ENCODE measurements at places on chromosomes 13 and 19. TPM values are rescaled to one million over a fixed set of nuclear protein-coding genes. Genes with fewer than 3 reads are reported as not detected.
A peak's percentile ranks its signal among the peaks of the same experiment; 100 is the strongest.

- H3K27me3 ChIP-seq: no peaks in the 10 kb centered on the region
- H3K4me1 ChIP-seq: no peaks in the 10 kb centered on the region
- no peak for DNase-seq
- no peaks in the 10 kb centered on the region for H3K36me3 ChIP-seq
- H3K27ac ChIP-seq: no peak overlapping the region
Measured at GRCh38 chr13:43515531-43515930, 271.2 kb downstream of the ENOX1 start.

GRCh38 chr13:107992542-107992941, 222.8 kb downstream of the LIG4 start:
- H3K27me3 ChIP-seq: no peaks in the 10 kb centered on the region
- H3K4me3 ChIP-seq: no peak overlapping the region
- DNase-seq: no peak

DNA sequence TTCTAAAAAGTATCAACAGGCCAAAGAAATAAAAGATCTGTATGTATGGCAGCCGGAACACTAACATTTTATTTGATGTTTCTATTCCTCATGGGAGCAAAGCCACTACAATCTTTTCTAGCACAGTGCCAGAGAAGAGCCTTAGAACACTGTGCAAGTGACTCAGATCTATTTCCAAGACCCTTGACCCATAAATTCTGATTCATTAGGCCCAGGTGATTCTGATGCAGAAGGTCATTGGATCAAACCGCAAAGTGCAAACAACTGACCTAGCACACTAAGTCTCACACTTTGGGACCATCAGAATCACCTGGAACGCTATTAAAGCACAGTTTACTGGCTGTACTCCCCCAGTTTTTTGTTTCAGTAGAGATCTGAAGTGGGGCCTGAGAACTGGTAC, 87.6 kb downstream of the MYCBP2 start:
- H3K4me1 ChIP-seq: no peaks in the 10 kb centered on the region
- no peaks in the 10 kb centered on the region for H3K27me3 ChIP-seq
- DNase-seq: no peak
- no peak overlapping the region for H3K27ac ChIP-seq
- H3K4me3 ChIP-seq: no peak overlapping the region

GRCh38 chr19:48830088-48830487, 6.2 kb downstream of the HSD17B14 start:
- H3K36me3 ChIP-seq: no peaks in the 10 kb centered on the region
- no peaks in the 10 kb centered on the region for H3K27me3 ChIP-seq
- DNase-seq: no peak
- no peaks in the 10 kb centered on the region for H3K4me1 ChIP-seq
- no peak overlapping the region for H3K27ac ChIP-seq

DNA sequence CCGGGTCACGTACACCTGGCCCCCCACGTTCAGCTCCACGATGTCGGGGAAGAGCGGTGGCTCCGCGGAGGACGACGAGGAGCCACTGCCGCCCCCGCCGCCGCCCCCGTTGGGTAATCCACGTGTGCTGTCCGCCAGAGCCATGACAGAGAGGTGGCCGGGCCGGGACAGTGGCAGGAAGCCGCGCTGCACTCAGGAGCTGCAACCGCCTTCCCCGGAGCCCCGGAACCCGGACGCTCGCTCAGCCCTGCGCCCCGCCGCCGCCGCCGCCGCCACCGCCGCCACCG, 257 bp downstream of the KCTD12 start:
- no peaks in the 10 kb centered on the region for H3K36me3 ChIP-seq
- peaks cover 15% of the 10 kb centered on the region for H3K27me3 ChIP-seq
- H3K4me1 ChIP-seq: peaks cover 18% of the 10 kb centered on the region
- no peak for DNase-seq
- H3K4me3 ChIP-seq: peak overlapping the region; percentile 55

DNA sequence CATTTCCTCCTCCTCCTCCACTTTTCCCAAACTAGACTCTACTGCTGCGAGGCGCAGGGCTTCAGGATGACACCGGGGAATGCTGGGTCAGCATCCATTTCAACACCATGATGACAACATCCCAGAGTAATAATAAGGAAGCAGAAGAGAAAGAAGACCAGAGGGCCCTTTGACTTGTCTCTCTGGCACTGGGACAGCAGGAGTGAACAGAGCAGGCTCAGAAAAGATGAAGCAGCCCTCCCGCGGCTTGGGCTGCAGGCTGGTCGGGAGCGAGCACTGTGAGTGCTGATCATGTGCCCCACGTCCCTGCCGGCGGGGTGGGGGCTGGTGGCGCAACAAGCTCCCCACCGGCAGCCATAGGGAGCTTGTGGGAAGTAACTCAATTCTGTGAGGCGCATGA, 30.5 kb downstream of the RANBP3 start:
- no peak overlapping the region for H3K4me3 ChIP-seq
- H3K4me1 ChIP-seq: peaks cover 63% of the 10 kb centered on the region
- H3K27ac ChIP-seq: peak overlapping the region; percentile 42
- DNase-seq: no peak

DNA sequence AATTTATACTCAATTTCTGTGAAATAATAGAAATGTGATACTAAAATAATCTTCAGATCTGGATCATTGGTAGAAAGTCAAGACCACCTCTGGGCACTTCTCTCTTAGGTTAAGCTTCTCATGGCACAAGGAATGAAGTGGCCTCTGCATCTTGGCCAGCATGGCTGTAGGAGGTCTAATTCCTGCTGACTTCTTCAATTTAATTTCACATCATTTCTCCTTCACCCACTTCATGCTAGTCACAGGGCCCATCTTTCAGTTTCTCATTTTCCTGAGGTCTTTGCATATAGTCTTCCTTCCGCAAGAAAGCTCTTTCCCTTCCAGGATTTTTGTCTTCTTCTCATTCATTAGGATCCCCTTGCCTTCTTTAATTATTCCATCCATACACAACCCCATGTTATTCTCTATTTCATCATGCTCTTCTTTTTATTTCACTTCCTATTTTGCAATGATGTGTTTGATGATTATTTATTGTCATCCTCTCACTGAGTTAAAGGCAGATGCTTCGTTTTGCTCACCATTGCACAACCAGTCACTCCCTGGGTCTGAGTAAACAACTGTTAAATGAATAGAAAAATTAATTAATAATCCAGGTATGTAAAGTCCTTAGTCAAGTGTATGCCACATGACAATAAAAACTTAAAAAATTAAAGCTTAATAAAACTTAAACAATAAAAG, 397.4 kb downstream of the SPRY2 start:
- no peaks in the 10 kb centered on the region for H3K27me3 ChIP-seq
- H3K4me3 ChIP-seq: no peak overlapping the region
- no peaks in the 10 kb centered on the region for H3K4me1 ChIP-seq

DNA sequence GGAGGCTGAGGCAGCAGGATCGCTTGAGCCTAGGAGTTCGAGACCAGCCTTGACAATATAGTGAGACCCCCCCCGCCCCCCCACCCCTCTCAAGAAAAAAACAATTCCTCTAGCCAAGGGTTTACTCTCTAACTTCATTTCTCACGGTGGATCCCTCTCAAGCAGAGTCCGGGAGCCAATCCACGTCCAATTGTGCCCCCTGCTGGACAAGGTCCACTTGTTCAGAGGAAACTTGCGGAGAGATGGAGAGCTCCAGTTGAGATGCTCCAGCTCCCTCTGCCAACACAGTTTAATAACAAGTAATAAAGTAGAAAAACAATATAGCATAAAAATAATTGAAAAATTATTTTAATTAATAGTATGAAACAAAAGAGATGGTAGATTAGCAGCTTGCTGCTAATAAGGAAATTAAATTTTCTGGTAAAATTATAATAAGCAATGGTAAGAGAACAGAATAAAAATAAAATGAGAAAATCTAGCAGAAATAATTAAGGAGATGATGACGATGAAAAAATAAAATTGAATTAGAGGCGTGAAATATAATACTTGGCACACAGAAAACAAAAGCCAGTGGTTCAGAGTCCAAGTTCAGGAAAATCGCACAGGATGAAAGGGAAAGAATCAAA, 14.5 kb upstream of the SIGLEC14 start:
- DNase-seq: peak; percentile 4
- no peaks in the 10 kb centered on the region for H3K27me3 ChIP-seq
- H3K36me3 ChIP-seq: no peaks in the 10 kb centered on the region
- H3K27ac ChIP-seq: no peak overlapping the region
- no peaks in the 10 kb centered on the region for H3K4me1 ChIP-seq

GRCh38 chr19:14477418-14478112, 2.4 kb upstream of the PTGER1 start:
- peaks cover 2% of the 10 kb centered on the region for H3K27me3 ChIP-seq
- H3K4me1 ChIP-seq: peaks cover 34% of the 10 kb centered on the region
- no peak overlapping the region for H3K4me3 ChIP-seq
- DNase-seq: no peak

GRCh38 chr19:2354670-2355069, 5.4 kb upstream of the TMPRSS9 start:
- no peak overlapping the region for H3K27ac ChIP-seq
- no peaks in the 10 kb centered on the region for H3K36me3 ChIP-seq
- no peak for DNase-seq
- no peaks in the 10 kb centered on the region for H3K27me3 ChIP-seq

- no peaks in the 10 kb centered on the region for H3K36me3 ChIP-seq
- H3K27ac ChIP-seq: no peak overlapping the region
- no peak for DNase-seq
- H3K4me3 ChIP-seq: no peak overlapping the region
Measured at GRCh38 chr13:50783066-50783465, 60.4 kb downstream of the DLEU7 start.

- H3K27me3 ChIP-seq: no peaks in the 10 kb centered on the region
- DNase-seq: no peak
- peaks cover 30% of the 10 kb centered on the region for H3K36me3 ChIP-seq
- H3K4me1 ChIP-seq: no peaks in the 10 kb centered on the region
- no peak overlapping the region for H3K4me3 ChIP-seq
- no peak overlapping the region for H3K27ac ChIP-seq
Measured at GRCh38 chr19:4497770-4498389, 20.4 kb downstream of the PLIN4 start.

- peak overlapping the region; percentile 41 for H3K27ac ChIP-seq
- H3K4me3 ChIP-seq: no peak overlapping the region
- H3K4me1 ChIP-seq: peaks cover 7% of the 10 kb centered on the region
Measured at GRCh38 chr19:1113030-1113985, 9.5 kb downstream of the GPX4 start.

- H3K36me3 ChIP-seq: no peaks in the 10 kb centered on the region
- DNase-seq: no peak
- H3K27ac ChIP-seq: no peak overlapping the region
- H3K27me3 ChIP-seq: no peaks in the 10 kb centered on the region
- H3K4me3 ChIP-seq: no peak overlapping the region
- H3K4me1 ChIP-seq: no peaks in the 10 kb centered on the region
Measured at GRCh38 chr13:102220681-102221228, 181.1 kb downstream of the FGF14 start.

Gene PRR20B
- total RNA-seq: not detected

Gene PEAK3
- not detected for total RNA-seq

Gene SIGLEC5
- total RNA-seq: not detected

Gene LRRC8E
- total RNA-seq: not detected

Gene ZSWIM4
- total RNA-seq: 4.5 TPM

Gene APOC4
- not detected for total RNA-seq

Gene HNRNPUL1
- total RNA-seq: 354 TPM

Gene KLK3
- not detected for total RNA-seq

Measured in CD4-positive, CD25-positive, alpha-beta regulatory T cell (primary cell).